HFFc6 (cell line): ENCODE measurements at places on chromosomes 1 and 21. TPM values are rescaled to one million over a fixed set of nuclear protein-coding genes. Genes with fewer than 3 reads are reported as not detected.

Gene PADI1
- 0.16 to 1.1 TPM (median 0.62 TPM) in 3 replicates for total RNA-seq

Gene ROR1
- 7.4 to 8.5 TPM (median 7.8 TPM) in 3 replicates for total RNA-seq

Gene FAM78B
- total RNA-seq = 0.11 TPM in 1 of 2 replicates, not detected in the other

Gene CPTP
- total RNA-seq = 27.9 to 31.5 TPM (median 29.3 TPM) in 3 replicates

Gene ORC1
- total RNA-seq = 2.6 to 7.8 TPM (median 5.9 TPM) in 3 replicates

Gene CFAP74
- total RNA-seq = not detected in 3 replicates

Gene AGO3
- total RNA-seq = 16.7 to 21.5 TPM (median 18.3 TPM) in 3 replicates

Gene PCP4
- not detected in 3 replicates for total RNA-seq

Gene PLA2G2D
- not detected in 3 replicates for total RNA-seq

Gene TNFRSF4
- total RNA-seq = 0.13 TPM in 1 of 3 replicates, not detected in the others

Gene ETV3L
- not detected in 3 replicates for total RNA-seq

Gene OPRD1
- not detected in 3 replicates for total RNA-seq

Gene UBXN10
- total RNA-seq = not detected in 3 replicates

Gene DNAJC28
- total RNA-seq = 0.91 and 1.2 TPM in 2 replicates

Gene SPRR3
- total RNA-seq = not detected in 3 replicates

Gene HNRNPR
- 115 to 142 TPM (median 135 TPM) in 3 replicates for total RNA-seq

Gene ENAH
- total RNA-seq = 135 and 181 TPM in 2 replicates

Gene GJA4
- total RNA-seq = not detected in 3 replicates

Gene CD160
- not detected in 3 replicates for total RNA-seq

Gene KCNT2
- total RNA-seq = 0.23 to 1.4 TPM (median 0.96 TPM) in 3 replicates

Gene ANKRD45
- total RNA-seq = 0.39 TPM in 1 of 3 replicates, not detected in the others

Gene NHLH1
- total RNA-seq = 0.10 to 0.17 TPM in 2 of 3 replicates, not detected in the other

Gene DIPK1A
- total RNA-seq = 17.7 to 24.6 TPM (median 18.9 TPM) in 3 replicates

Gene KRTAP22-2
- total RNA-seq = not detected in 2 replicates

Gene MYOM3
- total RNA-seq = 0.73 TPM in 1 of 2 replicates, not detected in the other

Gene PGLYRP4
- total RNA-seq = not detected in 3 replicates

Gene TRAF5
- 9.0 to 14.5 TPM (median 11.1 TPM) in 3 replicates for total RNA-seq

Gene CD53
- total RNA-seq = not detected in 3 replicates

Gene OR2T35
- not detected in 3 replicates for total RNA-seq

Gene NBPF3
- total RNA-seq = 17.4 and 19.6 TPM in 2 replicates

Gene DCST2
- total RNA-seq = not detected in 2 replicates

Gene LCE1E
- total RNA-seq = not detected in 3 replicates

Gene TMEM222
- total RNA-seq = 41.3 to 51.4 TPM (median 46.4 TPM) in 3 replicates
